HCT116 (cell line): ENCODE measurements at places on chromosomes 5 and 9. TPM values are rescaled to one million over a fixed set of nuclear protein-coding genes. Genes with fewer than 3 reads are reported as not detected.

The GNAQ gene
- total RNA-seq = 28.7 TPM

The CHSY3 gene
- 2.3 TPM for total RNA-seq

The PCDHB12 gene
- total RNA-seq = not detected

The CCL21 gene
- 0.74 TPM for total RNA-seq

The CDC20B gene
- not detected for total RNA-seq

The MARCOL gene
- not detected for total RNA-seq

The POU5F2 gene
- total RNA-seq = 0.44 TPM

The KCNN2 gene
- not detected for total RNA-seq

The SPARC gene
- 3.0 TPM for total RNA-seq

The FCN2 gene
- total RNA-seq = not detected

The NAIP gene
- 7.0 TPM for total RNA-seq

The SLC6A3 gene
- not detected for total RNA-seq

The STPG3 gene
- total RNA-seq = not detected

The MARCHF11 gene
- not detected for total RNA-seq

The FRMD3 gene
- total RNA-seq = 0.89 TPM

The GRM6 gene
- total RNA-seq = not detected

The GPR21 gene
- total RNA-seq = 1.1 TPM

The SHISAL2B gene
- total RNA-seq = not detected

The ROR2 gene
- 15.7 TPM for total RNA-seq

The PCDHB7 gene
- total RNA-seq = not detected

The TICAM2 gene
- total RNA-seq = 2.9 TPM

The FOXI1 gene
- not detected for total RNA-seq

The ACTBL2 gene
- total RNA-seq = 0.07 TPM

The SLC36A2 gene
- total RNA-seq = not detected

The PIP5KL1 gene
- 37.6 TPM for total RNA-seq

The PRDM9 gene
- not detected for total RNA-seq

The CCL19 gene
- not detected for total RNA-seq

The TAF11L5 gene
- total RNA-seq = not detected

The IFNE gene
- 0.96 TPM for total RNA-seq

The CDH9 gene
- not detected for total RNA-seq

The LSM11 gene
- total RNA-seq = 6.2 TPM

The BRINP1 gene
- total RNA-seq = not detected

The BTNL3 gene
- not detected for total RNA-seq

The LCN15 gene
- 0.76 TPM for total RNA-seq

The ZNF454 gene
- total RNA-seq = 0.61 TPM

The LTC4S gene
- 5.0 TPM for total RNA-seq

The JAKMIP2 gene
- not detected for total RNA-seq

The DDX4 gene
- total RNA-seq = not detected

The C9orf153 gene
- total RNA-seq = not detected

The HK3 gene
- 0.30 TPM for total RNA-seq

The ALDOB gene
- total RNA-seq = 1.2 TPM

The ORM2 gene
- 0.59 TPM for total RNA-seq
